ENCODE measurements at places on chromosomes 3 and 15.

DNA sequence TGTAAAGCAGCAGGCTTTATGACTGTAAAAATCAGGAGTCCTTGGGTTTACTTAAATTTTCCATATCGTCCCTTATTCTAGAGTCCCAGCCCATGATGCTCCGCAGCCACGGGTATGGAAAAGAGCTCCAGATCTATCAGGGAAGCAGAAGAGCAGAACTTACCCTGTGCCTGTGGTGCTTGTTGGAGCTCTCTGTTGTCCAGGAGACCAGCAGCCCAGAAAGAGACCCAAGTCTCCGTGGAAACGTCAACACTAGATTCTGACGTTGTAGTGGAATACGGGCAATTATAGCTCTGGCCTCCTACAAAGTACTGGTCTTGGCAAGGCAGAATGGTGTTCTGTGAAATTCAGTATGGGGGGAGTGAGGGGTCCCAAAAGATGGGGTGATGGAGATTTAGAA, 2.0 kb downstream of the GMNC start:
- DNase-seq: no peak

- DNase-seq: no peak
Observed at GRCh38 chr3:117278424-117279190, 569.0 kb downstream of the TUSC7 start.

- no peak for DNase-seq
Observed at GRCh38 chr3:132625613-132626012, 28.5 kb downstream of the ACKR4 start.

GRCh38 chr15:69595009-69595791, 142.6 kb downstream of the RPLP1 start:
- no peak for DNase-seq

- DNase-seq: no peak
Observed at GRCh38 chr3:151732861-151733260, 866 bp upstream of the AADACL2 start.

GRCh38 chr15:91040856-91041255, 18.5 kb upstream of the VPS33B start:
- no peak for DNase-seq

- no peak for DNase-seq
Observed at GRCh38 chr15:69910514-69910913, 187.2 kb downstream of the TLE3 start.

DNA sequence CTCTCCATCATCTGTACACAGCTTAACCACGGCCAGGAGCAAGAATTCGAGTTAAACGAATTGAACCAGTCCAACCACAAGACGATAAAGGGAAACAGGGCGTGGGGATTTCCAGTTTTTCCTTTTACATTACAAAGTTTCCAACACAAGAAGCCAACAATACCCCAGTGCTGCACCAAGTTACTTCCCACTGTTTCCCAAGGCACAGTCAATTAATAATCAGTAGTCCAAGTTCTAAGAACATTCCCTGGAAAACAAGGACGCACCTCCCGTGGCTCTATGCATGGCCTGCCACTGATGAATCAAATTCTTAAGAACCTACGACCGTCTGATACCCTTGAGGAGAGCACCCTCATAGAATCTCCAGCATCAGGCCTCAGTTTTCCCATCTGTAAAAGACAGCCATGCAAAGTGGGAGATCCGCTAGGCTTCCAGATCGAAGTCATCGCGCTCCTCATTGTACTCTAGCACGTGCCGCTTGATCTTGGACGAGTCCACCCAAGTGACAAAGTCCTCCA, 774 bp downstream of the IMP3 start:
- DNase-seq: no peak

DNA sequence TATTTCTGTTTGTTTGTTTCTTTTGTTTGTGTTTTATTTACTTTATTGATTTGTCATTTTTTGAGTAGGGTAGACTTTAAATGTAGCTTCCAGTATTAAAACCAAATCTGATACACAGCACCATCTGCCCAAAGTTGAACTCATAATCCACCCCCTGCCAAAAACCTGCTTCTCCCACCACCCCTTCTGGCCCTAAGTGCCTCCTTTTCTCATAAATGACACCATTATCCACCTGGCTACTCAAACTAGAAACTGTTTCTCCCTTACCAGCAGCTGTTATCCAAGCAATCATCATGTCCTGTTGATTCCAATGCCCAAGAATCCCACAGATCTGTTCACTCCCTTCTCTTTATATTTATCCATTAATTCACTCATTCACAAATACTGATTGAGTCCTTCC, 21.8 kb upstream of the PTX3 start:
- no peak for DNase-seq

- DNase-seq: no peak
Observed at GRCh38 chr15:62125773-62126172, 39.3 kb downstream of the C2CD4B start.

- DNase-seq: no peak
Observed at GRCh38 chr3:59374091-59374817, 324.4 kb upstream of the CFAP20DC start.

Measured in stimulated activated CD8-positive, alpha-beta memory T cell treated with anti-CD3 and anti-CD28 coated beads, Interleukin-4, amount 100 ng/mL, for 1 hour (primary cell).